ENCODE measurements at places on chromosomes 12 and 14.

- no peak for DNase-seq
Measured at GRCh38 chr14:52131640-52132320, 62.9 kb upstream of the NID2 start.

- DNase-seq, result no peak
Measured at GRCh38 chr12:52603314-52603713, 2.1 kb upstream of the KRT72 start.

DNA sequence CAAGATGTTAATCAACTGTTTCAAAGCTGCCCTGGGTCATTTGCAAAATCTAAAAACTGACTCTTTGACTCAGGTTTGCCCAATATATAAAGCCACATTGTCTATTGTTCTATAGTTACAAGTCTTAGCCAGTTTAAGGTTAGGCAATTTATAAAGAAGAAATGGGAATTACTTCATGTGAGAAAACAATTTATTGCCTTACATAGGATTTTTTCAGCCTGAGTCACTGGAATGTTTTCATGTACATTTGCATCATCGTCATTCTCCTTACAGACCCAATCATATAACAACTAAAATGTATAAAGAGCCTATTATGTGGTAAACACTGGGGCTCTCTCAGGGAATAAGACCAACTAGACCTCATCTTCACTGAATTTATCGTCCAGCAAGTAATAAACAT, 100.3 kb upstream of the PLEKHG7 start:
- no peak for DNase-seq

GRCh38 chr14:95660651-95661515, 25.3 kb upstream of the TCL1B start:
- DNase-seq, result no peak

- peak; percentile 79 for DNase-seq
Measured at GRCh38 chr12:2686280-2686646, 108.5 kb upstream of the FKBP4 start.

DNA sequence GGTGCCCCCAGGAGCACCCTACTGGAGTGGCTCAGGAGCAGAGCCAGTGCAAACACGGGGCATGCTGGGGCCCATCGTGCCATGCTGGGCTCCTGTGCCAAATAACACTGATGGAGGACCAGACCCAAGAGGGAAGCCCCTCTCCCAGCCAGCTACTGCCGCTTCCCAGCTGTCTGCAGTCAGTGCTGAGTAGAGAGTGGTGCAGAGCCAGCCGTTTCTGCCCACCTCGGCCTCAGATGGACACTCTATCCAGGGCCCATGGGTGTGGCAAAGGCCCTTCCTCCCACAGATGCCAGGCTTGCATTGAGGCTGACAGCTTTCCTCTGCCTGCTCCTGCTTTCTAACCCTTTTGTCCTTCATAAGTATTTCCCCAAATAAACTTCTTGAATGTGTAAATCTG, 13.2 kb downstream of the CLBA1 start:
- no peak for DNase-seq

GRCh38 chr12:74579981-74580380, 42.3 kb downstream of the ATXN7L3B start:
- DNase-seq, result no peak

DNA sequence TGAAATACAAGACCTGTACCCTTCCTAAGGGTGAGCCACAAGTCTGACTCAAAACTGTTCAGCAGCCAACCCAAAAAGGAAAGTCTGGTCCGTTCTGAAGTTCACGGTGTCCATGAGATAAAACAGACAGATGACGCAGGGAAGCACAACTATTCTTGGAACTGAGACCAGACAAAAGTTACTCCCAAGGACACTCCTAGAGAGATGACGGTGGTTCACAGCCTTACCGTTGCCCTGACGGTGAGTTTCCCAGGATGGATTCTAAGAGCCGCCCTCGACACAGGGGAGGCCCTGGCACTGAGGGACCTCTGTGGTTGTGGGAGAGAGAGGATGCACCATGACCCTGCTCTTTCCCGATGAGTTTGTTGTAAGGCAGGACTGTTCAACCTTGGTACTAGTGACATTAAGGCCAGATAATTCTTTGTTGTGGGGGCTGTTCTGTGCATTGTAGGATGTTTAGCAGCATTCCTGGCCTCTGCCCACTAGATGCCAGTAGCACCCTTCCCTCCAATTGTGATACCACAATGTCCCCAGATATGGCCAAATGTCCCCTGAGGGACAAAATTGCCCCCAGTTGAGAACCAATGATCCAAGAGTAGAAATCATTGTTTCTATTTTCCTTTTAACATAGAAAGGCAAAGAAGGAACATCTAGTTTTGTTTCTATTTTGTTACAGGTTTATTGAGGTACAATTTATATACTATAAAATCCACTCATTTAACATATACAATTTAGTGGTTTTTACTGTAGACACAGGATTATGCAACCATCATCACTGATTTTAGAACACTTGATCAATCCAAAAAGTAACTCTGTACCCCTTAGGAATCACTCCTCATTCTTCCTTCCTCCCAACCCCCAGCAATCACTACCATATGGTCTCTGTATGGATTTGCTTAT, 23.0 kb downstream of the OR10P1 start:
- DNase-seq, result no peak

DNA sequence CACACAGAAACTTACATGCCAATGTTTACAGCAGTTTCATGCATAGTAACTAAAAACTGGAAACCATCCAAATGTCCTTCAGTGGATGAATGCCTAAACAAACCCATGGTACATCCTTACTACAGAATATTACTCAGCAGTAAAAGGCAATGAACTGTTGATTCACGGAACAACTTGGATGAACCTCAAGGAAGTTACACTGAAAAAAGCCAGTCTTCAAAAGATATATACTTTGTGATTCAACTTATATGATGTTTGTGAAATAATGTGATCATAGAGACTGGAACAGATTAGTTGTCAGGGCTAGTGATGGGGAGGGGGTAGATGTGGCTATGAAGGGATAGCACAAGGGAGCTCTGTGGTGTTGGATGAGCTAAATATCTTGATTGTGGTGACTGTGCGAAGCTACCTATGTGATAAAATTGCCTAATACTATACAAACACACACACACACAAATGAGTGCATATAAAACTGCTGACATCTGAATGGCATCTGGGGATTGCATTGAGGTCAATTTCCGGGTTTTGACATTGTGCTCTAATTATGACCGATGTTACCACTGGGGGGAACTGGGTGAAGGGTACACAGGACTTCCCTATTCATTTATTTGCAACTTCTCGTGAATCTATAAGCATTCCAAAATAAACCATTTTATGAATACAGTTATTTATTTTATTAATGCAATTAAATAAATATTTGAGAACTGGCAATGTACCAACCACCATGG, 94.3 kb downstream of the RIN3 start:
- no peak for DNase-seq

DNA sequence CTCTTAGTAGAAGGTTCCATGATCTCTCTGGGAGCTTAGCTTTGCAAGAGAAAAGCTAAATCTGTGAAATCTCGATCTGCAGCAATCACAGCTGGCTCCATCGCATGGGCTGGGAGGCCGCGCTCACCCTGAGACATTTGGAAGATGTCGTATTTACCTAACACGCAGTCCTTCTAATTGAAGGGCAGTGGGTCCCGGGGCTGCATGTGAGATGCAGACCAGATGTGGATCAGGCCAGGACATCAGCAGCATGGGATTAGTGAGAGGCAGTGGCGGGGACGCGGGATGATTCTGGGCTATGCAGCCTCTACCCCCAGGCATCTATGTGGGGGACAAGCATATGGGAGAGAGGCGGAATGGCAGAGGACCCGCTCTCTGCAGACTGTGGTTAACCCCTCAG, 312.4 kb upstream of the RTL1 start:
- no peak for DNase-seq

DNA sequence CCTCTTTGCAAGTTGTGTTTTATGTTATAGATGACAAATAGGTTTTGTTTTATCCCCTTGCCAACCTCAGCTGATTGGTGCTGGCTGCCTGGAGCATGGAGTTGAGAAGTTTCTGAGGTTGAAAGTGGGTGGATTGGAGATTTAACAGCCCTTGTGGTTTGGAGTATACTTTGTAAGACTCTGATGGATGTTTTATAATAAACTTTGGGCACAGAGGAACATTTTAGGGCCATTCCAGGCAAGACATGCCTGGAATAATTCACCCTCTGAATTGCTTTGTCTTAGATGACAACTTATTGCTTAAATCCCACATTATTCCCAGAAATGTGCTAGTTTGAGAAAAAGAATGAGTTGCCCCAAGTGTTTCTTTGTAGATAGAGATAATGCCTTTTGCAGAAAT, 158.9 kb downstream of the SLC5A8 start:
- no peak for DNase-seq

GRCh38 chr14:91356181-91356763, 61.3 kb downstream of the CCDC88C start:
- DNase-seq, result no peak

DNA sequence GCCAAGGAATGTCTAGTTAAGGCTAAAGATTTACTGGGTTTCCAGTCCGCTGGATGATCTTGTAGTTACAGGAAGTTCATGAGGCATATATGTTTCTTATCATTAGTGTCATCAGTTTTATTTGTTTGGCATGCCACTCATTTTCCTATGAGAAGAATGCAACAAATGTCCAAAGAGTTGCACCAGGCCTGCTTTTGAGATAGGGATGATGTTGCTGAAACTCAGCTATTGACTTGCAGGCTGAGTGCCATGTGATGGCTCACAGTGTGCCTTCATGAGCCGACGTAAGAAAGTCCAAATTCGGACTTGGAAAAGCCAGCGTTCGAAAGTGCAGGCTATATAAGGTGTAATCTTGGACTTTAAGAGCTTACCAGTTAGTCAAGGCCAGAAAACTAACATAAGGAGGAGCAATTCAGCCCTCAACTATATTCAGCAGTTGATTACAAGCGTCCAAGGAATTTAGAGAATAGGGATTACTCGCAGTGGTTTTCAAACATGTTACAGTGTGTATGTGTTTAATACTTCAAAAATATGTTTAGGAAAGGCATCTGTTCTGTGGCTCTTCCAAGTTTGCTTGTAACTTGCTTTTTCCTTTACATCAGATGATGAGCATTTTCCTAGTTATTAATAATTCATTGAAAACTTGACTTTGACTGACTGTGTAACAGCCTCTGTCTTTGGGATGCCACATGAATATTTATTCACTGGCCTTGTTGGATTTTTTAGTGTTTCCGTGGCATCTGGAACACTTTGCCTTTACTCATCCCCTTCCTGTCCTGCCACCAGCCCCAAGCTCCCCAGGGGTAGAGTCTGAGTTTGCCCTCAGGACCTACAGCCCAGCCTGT, 101.3 kb downstream of the LGMN start:
- DNase-seq, result no peak

DNA sequence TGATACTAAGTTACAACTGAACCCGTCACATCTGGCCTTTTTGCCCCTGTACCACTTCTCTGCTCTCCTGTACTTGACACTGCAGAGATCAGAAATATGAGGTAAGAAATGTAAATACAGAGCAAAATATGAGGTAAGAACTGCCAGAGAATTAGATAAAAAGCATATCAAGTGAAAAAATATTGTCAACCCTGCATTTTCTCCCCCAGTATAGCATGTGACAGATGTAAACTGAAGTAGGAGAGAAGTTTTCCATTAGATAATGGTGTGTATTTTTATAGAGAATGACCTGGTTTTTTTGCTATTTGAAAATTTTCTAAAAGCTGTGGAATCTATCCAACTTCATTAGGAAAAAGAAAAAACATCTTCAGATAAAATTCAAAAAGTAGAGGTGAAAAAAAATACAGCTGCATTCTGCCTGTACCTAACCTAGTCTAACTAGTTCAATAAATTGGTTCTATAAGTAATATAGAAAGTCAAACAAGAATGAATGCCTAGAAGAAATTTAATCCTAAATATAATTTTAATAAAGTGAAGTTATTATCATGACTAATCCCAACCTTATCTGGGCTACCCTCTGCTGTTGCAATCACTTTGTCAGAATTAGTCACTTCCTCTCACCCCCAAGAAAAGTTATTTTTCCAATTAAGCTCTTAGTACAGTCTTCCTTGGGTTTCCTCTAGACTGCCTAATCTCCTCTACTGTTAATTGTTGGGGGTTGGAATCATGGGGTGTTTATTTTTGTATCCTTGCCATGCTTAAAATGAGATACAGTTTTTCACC, 210.0 kb downstream of the RASSF9 start:
- no peak for DNase-seq

- DNase-seq, result no peak
Measured at GRCh38 chr12:331287-331686, 57.8 kb downstream of the KDM5A start.

- no peak for DNase-seq
Measured at GRCh38 chr14:87233806-87234384, 759.1 kb downstream of the GALC start.

GRCh38 chr12:98154850-98155249, 360.5 kb upstream of the TMPO start:
- no peak for DNase-seq

- DNase-seq, result no peak
Measured at GRCh38 chr14:50844391-50844790, 13.4 kb upstream of the NIN start.

DNA sequence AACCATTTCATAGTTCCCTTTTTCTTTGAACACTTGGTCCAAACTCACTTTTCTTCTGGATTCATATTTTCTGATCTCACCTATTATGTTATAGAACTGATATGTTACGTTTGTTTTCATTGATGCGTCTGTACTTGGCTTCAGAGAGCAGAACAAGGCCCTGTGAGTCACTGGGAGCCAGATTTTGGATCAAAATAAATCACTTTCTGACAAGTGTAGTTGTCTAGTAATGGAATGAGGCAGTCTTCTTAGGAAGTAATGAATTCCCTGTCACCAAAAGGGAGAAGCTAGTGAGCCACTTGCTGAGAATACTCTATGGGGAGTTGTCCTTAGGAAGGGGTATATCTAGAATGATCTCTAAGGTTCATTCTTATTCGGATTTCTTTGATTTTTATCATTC, 10.2 kb downstream of the BICD1 start:
- no peak for DNase-seq

GRCh38 chr12:73892201-73892600, 645.4 kb upstream of the ATXN7L3B start:
- DNase-seq, result no peak

DNA sequence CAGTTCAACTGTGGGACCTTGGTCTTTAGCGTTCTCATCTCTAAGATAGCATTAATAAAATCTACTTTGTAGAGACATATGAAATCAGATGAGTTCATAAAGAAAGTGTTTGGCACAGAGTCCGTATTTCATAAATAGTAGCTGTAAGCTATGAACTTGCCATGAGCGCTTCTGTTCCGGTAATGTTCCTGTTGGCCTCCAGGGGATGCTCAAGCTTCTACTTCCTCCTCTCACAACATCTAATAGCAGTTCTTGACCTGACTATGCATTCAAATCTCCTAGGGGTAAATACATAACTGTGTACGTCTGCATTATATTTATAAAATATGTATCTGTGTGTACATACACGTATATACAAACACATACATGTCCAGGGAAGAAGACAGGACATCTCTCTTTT, 288.2 kb upstream of the TMPO start:
- no peak for DNase-seq

Measured in vagina (tissue), 2 donors.